Spinal cord (tissue), 10 donors: ENCODE measurements at places on chromosomes 12 and 14.

DNA sequence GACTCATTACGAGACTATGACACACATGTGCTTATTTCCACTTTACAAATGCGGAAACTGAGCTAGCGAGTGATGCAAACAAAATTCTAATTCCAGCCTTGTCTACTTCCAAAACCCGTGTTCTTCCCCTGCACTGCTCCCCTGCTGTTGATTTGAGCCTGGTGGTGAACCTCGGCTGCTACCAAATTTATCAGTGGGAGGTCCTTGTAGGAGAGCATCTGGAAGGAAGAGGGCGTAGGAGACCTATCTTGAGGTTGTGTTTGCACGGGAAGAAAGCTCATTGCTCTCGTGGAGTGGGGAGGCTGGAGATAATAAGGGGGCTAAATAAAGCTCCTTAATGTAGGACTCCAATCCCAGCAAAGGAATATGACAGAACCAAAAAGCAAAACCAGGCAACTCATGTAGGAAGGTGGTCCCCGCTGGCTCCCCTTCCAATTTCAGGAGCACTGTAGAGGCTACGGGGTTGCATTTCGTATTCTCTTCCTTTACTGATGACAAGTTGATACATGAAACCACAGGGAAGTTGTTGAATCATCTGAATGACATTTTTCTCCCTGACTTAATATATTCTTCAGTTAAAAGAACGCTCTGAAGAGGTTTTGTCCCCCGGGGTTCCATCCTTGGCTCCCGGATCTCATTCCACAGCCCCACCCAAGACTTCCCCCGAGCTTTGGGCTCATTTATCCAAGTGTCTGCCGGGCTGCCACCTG, 52.6 kb downstream of the FZD10 start:
- no peak for DNase-seq

DNA sequence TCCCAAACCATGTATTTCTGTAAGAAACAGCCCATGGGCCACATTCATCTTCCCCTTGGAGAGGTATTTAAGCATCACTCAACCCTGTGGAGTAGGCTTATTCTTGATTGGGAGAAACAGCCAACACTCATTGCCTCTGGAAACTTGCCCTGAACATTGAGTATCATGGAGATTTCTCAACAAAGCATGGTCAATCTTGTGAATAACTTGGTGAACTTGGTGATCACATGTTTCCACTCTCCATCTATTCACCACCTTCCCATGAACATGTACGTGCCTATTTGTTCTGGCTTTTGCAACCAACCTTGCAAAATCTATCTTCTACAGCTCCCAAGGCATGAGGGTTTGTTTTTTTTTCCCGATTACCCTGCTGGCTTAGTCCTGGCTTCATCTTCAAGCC, 163.2 kb downstream of the PAH start:
- DNase-seq = no peak

DNA sequence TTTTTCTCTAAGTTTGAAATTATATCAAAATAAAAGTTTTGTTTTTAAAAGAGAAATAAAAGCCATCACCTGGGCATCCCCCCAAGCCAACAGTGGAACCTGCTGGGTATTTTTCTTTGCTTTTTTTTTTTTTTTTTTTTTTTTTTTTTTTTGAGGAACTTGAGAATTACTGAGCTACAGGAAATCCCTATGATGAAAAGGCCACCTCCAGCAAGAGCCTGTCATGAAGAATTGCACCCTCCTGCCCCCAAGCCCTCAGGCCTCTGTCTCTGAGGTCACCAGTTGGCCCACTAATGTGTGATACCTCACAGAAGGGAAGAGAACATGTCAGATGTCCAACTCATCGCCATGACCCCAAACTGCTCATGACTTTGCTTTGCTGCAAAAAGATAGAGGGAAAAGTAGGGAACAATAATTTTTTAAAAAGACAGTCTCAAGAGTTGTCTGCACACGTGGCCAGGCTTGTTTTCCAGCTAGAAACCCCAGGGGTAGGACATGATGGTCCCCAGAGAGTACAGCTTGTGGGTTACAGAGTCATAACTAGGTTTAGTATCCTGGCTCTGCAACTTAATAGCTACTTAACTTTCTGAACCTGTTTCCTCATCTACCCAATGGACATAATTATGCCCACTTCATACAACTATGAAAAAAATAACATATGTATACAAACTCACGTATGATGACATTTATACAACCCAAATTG, 124.3 kb upstream of the EGLN3 start:
- no peak for DNase-seq

DNA sequence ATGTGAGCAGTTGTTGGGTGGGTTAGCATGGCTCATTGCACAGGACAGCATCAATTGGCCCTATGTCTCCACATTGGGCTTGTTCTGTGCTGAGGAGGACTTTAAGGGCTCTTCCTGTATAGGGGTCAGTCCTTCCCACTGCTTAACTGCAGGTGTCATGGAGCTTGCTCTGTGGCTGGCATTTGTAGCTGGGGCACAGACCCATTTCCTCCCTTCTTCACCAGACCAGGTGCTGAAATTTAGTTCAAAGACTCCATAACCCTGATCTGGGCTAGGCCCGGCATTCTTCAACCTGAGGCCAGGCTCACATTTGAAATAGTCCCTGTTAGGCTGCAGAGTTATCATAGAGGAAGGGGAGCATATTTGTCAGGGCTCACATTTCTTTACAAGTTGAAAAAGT, 12.8 kb downstream of the CHST11 start:
- no peak for DNase-seq

- peak; percentile 81 for DNase-seq
Measured at GRCh38 chr12:442235-442884, 17.4 kb upstream of the B4GALNT3 start.

GRCh38 chr14:94115058-94115591, 4.6 kb downstream of the IFI27 start:
- DNase-seq = no peak

- no peak for DNase-seq
Measured at GRCh38 chr12:105369014-105369413, 38.5 kb downstream of the C12orf75 start.

DNA sequence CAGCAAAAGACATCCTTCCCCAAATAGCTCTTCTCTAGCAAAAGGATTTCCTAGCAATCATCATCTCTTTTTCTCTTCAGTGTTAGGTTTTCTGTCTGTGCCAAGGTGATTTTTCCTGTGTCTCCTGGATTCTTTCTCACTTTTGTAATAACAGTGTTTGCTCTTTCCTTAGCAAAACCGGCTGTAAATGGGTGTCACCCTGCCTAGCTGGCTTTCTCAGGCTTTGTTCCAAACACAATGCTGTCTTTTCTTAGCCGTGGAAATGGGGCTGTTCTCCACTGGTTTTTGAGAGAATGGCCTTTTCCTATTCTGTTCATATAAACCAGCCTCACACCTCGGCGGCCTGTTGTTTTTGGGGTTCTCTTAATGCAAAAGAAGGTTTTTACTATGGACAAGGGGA, 21.9 kb downstream of the JDP2 start:
- DNase-seq = no peak

GRCh38 chr14:22002860-22003284, 329.3 kb upstream of the OR4E1 start:
- no peak for DNase-seq

DNA sequence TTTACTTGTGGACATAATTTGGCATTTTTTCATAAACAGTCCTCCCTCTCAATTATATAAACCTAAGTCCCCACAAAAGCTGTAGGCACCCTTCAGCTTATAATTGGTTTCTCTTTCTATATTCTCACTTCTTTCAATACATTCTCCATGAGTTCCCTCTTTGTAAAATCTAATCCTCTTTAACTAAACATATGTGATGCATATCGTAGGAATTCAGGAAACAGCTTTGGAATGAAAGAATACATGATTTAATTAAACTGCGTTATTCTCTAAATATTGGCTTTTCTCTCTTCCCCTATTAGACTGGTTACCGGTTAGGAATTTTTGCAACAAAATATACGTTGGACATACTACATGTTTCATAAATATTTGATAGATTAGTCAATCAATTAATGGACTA, 1122.6 kb downstream of the FLRT2 start:
- DNase-seq = no peak

- no peak for DNase-seq
Measured at GRCh38 chr12:43891856-43892574, 56.1 kb downstream of the TMEM117 start.

GRCh38 chr14:60420050-60420449, 65.8 kb downstream of the C14orf39 start:
- peak; percentile 28 for DNase-seq

- no peak for DNase-seq
Measured at GRCh38 chr12:6360578-6361490, 14.5 kb downstream of the SCNN1A start.

GRCh38 chr12:18327036-18327435, 65.7 kb downstream of the PIK3C2G start:
- DNase-seq = no peak

DNA sequence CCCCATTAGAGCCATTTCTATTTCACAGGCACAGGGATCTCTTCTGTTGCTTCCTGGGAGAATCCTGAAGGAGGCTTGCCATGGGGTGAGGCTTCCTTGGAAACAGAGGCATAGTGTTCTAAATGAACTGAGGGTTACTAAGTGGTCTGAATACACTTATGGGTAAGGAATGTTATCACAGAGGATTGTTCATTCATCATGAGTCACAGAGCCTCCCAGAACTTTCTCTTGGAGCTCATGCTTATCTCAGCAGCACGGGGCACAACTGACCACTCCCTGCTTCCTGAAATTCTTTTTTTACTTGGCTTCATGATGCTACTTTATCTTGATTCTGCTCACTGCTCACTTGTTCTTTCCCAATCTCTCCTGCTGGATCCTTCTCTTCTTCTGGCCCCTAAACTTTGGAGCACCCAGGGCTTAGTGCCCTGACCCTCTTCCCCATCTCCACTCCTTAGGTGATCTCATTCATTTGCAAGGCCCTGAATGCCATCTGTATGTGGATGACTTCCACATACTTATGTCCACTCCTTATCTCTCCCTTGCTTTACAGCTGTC, 57.9 kb downstream of the ANO6 start:
- no peak for DNase-seq

DNA sequence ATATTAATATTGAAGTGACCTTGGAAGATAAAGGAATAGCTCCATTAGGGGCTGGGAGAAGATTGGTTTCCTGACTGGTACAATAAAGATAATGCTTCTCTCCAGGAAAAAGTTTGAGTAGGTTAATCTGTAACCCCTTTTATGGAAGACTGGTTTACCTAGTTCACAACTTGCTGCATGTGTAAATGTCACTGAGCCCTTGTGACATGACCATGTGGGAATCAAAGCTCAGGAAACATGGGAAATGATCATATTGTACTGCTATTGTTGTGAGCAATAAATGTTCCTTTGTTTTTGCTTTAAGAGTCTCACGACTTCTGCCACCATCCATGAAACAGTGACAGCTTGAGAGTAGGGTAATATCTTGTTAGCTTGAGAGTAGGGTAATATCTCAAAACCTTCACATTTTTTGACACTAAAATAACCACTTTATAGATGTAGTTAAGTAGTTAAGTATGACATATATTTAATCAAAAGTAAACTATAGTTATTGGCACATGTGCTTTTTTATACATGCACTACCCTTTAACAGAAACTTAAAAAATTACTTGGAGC, 1338.6 kb downstream of the FSCB start:
- no peak for DNase-seq

DNA sequence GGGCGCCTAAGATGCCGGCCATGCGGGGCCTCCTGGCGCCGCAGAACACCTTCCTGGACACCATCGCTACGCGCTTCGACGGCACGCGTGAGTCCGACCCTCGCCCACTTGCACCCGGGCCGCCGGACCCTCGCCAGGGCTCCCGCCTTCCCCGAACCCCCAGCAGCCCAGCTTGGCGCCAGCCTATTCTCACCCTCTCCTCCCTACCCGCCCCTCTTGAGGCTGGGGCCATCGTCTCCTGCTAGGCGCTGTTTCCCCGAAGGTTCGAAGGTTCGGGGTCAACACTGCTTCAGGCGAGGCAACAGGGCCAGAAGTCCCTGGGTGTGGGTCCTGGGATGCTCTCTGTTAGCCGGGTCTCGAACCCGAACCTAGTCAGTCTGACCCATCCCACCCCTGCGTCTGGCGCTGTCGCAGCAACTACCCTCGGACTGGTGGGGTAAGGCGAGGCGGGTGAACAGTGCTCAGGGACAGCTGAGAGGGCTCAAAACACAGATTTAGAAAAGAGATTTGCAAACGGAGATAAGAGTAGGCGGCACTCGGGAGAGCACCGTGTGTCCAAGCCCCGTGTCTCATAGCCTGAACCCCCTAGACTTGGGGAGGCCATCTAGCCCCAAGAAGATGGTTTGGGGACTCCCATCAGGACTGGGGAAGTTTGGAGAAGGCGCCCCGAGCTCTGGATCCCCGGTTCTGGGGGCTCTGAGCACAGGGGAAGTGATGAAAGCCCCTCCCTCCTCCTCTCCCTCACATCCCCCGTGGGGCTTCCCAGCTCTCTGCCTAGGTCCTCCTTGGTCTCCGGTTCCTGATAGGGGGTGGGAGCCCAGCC, 787 bp downstream of the KCNH3 start:
- DNase-seq = no peak

- no peak for DNase-seq
Measured at GRCh38 chr12:33529810-33530209, 90.2 kb upstream of the SYT10 start.

GRCh38 chr14:75495882-75496281, 26.4 kb upstream of the BATF start:
- DNase-seq = no peak

DNA sequence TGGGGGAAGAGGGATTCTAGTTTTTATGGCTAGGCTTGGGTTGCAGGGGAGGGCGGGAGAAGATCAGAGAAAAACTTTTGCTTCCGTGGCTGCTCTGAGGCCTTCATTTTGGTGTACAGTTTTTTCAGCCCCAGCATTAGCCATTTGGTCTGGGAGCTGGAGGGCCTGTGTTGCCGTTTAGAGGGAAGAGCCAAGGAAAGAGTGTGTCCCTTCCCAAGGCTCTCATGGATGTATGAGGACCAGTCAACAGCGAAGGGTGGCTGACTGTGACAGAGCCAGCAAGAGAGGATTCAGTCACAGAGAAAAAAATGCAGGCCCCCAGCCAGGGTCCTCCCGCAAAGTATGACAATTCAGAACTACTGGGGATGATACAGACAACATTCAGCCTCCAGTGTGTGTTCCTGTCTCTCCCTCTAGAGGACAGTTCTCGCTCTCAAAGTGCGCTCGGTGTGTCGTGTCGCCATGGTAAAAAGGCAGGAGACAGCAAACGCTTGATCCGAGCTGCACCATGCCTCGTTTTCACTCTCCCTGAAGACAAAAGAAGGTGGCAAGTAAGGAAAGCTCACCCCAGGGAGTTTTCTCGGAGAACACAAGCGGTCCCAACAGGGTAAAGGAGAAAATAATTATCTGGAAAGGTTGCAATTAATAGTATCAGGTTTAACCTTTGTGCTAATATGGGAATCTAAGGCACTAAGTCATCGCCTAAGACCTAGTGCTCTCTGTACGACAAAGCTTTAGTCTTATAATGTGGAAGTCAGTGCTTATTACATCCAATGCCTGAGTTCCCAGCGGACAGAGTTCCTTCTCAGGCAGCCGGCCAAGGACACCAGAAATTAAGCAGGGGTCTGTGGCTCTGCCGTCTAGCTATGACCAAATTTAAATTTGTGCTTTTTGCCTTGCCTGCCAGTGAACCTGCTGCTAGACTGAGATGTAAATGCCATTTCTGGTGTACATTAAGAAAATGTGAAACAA, 157.3 kb upstream of the PLXNC1 start:
- DNase-seq = peak; percentile 94

GRCh38 chr12:4943938-4944284, 34.2 kb downstream of the KCNA1 start:
- DNase-seq = no peak
